ENCODE measurements at places on chromosomes 2 and 18. TPM values are rescaled to one million over a fixed set of nuclear protein-coding genes. Genes with fewer than 3 reads are reported as not detected.

- no peak for DNase-seq
Observed at GRCh38 chr2:7706791-7707190, 789.6 kb downstream of the RNF144A start.

- DNase-seq = peak; percentile 72
Observed at GRCh38 chr2:238489431-238489830, 62.7 kb downstream of the ASB1 start.

DNA sequence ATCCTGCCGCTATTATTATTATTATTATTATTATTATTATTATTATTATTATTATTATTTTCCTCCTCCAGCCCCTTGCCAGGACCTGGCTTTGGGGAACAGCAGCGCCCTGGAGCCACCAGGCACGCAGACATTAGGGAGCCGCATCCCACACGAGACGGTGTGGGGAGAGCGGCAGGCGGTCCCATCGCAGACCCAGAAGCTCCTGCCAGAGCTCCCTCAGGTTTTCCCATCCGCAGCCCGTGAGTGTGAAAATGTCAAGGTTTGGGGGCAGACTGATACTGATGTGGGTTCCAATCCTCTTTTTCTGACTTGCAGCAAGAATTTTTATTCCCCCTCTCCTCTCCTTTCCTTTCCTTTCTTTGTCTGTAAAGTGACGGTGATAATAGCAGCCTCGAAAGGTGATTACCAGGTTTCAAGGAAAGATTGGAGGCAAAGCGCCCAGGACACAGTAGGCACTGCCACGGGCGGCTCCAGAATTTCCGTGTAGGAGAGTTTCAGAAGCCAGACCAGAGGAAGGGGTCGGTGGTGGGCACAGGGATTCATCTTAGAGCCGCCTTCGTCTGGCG is 816 bp downstream of the SCTR start:
- no peak for DNase-seq

- DNase-seq = no peak
Observed at GRCh38 chr2:85867556-85868292, 21.1 kb downstream of the ST3GAL5 start.

LHCGR gene
- total RNA-seq = 0.24 TPM

DNA sequence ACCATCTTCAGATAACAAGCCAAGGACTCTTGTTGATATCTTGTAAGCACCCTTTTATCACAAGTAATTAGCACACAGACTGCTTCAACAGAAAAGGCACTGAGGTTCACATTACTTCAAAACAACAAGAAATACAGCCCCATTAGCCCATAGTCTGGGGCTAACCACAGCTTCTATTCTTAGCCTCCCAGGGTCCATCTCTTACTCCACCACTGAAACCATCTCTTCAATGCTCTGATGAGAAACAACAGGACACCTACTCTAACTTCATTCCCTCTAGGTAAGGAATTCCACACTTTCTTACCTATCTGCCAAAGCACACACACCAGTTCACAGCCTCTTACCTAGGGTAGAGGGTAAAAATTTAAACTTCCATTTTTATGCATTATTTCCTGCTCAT is 26.4 kb upstream of the CYTIP start:
- DNase-seq = no peak

NMUR1 gene
- total RNA-seq = 0.22 TPM

PTH2R gene
- total RNA-seq = not detected

DNA sequence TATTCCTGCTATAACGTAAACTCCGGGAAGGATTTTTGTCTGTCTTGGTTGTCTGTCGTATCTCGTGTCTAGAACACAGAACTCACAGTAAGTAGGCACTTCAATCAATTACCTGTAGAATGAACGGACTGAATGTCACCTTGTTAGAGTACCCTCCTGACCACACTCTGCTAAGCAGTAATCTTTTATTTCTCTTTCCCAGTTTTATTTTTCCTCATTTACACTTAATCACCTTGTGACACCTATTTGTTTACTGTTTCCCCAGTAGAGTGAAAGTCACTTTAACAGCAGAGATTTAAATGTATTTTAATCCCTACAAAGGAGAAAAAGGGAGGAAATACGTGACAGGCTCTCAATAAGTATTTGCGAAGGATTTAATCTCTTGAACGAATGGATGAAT is 514 bp upstream of the EPB41L5 start:
- no peak for DNase-seq

DNA sequence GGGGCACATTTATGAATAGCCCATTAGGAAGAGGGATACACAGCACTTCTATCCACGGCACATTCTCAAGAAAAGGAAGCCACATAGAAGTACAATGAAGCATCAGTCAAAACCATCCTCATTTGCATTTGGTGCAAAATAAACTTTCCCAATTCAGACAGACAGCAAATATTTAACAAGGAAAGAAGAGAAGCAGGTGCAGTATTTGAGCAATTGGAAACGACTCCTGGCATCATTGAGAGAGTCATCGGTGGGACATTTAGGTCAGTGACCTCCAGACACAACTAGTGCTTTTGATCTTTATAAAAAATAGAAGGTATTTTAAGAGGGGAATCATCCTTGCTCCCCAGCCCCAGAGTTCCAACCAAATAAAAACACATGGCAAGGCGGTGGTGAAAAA is 118.0 kb downstream of the MREG start:
- no peak for DNase-seq

IRS1 gene
- 14.0 TPM for total RNA-seq

DNA sequence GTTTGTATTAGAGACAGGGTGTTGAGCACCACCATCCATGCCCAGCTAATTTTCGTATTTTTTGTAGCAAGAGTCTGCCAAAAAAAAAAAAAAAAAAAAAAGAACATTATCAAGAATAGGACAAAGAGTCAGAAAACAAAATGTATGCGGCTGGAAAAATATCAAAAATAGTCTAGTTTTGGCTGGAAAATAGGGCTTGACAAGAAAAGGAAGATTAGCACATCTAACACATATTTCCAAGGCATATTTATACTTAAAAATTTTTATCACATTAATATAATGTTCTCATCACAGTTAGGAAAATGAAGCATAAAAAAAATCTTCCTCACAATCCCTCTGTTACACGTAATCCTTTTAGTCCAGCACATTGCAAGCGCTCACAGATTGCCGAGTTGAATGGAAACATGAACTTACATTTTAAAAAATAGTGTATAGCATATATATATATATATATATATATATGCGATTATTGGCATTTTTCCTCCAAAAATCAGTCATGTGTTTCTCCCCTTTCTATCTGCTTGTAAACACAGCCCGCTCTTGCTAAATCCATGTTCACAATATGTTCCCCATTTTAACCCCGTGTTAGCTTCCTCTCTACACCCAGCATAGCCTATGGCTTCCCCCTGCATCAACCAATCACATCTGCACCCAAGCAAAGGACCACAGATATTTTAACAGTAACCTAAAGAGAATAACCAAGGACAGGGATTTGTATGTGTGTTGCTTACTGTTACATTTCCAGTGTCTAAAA is 183.0 kb downstream of the AFF3 start:
- no peak for DNase-seq

MYO7B gene
- 0.78 TPM for total RNA-seq

ARHGEF4 gene
- 3.9 TPM for total RNA-seq

DNA sequence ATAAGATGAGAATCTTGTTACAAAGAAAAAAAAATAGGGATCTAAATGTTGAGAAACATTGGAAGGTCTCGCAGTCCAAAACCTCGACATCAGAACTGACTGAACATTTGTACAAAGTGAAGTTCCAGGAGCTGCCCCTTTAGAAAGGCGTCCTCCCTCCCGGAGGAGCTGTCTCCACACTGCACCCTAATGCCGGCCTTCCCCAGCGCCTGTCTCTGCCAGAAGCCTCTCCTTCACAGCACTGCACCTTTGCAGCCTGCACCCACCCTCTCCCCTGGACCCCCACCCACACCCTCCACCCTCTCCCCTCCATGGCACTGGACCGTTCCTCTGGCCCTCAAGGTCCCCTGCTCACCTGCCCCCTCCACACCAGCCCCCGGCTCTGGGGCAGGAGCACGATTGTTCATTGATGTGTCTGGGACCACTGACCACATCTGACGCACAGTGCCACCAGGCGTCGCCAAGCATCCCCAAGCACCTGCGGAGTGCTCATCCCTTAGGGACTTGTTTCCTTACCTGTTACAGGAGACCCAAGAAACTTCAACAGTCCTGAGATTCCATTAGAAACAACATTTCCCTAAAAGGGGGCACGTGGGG is 90.3 kb upstream of the SNTG2 start:
- no peak for DNase-seq

DNA sequence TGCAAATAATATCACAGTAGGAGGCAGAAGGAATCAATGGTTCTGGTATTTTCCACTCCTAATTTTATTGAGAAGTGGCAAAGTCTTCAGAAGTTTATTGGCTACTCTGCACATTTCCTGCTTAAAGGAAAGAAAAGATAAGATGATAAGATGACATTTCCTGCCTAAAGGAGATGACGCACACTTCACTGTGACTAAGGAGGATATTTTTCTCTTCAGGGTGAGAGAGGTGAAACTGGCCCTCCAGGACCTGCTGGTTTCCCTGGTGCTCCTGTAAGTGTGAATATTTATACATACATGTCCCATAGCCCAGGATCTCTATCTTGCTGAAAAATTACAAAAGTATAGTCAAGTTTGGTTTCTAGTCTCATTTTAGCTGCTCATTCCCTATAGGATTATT is 27.9 kb downstream of the COL3A1 start:
- no peak for DNase-seq

- peak; percentile 56 for DNase-seq
Observed at GRCh38 chr2:128436479-128437203, 118.0 kb upstream of the HS6ST1 start.

TMEM247 gene
- total RNA-seq = not detected

- no peak for DNase-seq
Observed at GRCh38 chr2:239295377-239296019, 105.3 kb downstream of the HDAC4 start.

- DNase-seq = no peak
Observed at GRCh38 chr2:148599109-148599991, 45.2 kb upstream of the EPC2 start.

DNA sequence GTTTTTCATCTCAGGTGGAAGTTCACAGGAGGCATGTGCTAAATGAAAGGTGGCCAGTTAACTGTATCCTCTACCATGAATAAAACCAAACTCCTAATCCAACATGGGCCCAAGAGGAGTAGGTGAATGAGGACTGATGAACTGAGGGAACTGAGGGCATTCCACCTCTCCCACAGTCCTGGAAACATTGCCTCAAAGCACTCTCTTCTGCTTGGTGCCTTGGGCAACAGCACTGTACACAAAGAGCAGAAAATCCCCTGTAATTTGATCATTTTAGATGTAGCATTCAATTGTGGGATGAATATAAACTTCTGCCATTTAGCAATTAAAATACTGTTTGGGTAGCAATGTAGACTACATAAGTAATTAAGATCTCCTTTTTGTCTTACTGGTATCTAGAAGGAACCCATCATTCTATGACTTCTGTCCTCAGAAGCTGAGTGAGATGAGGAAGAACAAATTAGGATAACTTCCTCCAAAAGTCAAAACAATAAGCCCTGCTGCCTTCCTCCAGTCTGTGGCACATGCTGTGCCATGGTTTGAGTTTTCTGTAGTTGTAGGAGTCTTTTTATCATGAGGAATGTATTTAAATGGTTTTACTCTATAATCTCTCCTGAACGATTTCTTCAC is 86.7 kb upstream of the ZEB2 start:
- no peak for DNase-seq

GRCh38 chr18:59459369-59460071 is 100.5 kb upstream of the LMAN1 start:
- no peak for DNase-seq

DNA sequence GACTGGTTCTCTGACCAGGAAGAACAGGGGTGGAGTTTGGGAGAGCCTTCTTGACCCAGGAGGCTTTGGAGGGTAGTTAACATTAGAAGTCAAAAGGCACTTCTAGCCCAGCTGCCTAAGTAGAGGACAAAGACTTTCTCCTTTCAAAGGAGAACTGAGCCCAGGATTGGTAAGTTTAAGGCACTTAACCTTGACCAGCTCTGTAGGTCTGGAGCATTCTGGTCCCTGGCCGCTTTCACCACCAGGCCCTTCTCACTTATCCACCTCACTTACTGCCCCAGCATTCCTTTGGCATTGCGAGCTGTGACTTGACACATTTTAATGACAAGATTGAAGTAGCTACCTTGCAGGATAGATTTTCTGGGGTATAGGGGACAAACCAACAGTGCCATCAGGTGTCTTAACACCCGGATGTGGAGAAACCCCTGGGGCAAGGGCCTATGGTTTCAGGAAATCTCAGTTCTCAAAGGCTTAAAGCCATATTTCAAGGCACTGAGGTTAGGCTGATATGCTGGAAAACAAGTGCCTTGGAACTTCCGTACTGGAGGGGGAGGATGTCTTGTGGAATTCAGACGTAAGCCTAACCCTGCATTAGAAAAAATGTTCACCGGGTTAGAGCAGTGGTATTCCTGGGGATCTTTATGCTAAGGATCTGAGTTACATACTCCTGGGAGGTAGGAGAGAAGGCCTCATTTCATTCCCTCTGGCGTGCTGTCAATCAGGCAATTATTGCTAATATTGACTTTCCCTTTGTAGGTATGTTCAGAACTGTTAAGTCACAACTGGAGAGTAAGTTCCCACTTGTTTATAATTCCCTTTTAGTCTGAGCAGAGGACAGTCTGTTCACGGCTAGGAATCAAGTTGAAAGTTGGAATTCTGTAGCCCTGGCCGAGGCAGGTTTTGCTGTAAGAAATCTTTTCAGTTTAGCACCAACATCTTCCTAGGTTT is 4.3 kb downstream of the C2orf68 start:
- no peak for DNase-seq

- DNase-seq = no peak
Observed at GRCh38 chr2:237319887-237320286, 94.1 kb downstream of the COL6A3 start.

DNA sequence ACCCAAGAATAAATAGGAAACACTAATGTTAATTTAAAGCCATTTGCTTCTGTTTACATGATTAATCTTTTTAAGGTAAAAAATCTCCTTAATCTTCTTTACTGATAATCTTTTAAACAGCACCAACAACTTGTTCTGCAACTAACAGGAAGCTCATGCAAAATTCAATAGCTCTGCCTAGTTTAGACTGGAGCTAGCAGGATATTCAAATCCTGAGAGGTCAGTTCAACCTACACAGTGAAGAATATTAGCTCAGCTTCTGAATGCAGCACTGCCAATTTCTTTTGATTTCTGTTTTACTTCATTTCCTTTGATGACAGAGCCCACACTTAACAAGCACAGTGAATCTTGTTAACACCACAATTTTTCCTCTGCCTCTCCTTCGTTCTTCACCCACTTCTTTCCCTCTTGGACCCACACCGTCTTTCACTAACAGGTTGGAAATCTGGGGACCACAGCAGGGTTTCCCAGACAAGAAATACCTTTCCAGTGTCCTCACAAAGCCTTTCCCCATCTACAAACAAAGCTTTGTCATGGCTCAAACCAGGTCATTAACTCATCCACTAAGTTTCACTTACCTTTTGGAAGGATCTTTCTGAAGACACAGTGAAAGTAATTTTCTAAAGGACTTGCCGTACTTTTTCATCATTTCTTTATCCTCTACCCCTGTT is 109.8 kb downstream of the STK39 start:
- no peak for DNase-seq

EGR4 gene
- total RNA-seq = not detected

PLEKHH2 gene
- 5.2 TPM for total RNA-seq

NTSR2 gene
- total RNA-seq = not detected

SULT1C2 gene
- total RNA-seq = 0.97 TPM

ZBTB14 gene
- total RNA-seq = 8.1 TPM

GRCh38 chr2:203330434-203330833 is 2.2 kb downstream of the ABI2 start:
- DNase-seq = no peak
